ENCODE measurements at places on chromosomes 11 and 22. TPM values are rescaled to one million over a fixed set of nuclear protein-coding genes. Genes with fewer than 3 reads are reported as not detected.

The TPBGL gene
- total RNA-seq = not detected

The MS4A12 gene
- 644 TPM for total RNA-seq

The TTLL1 gene
- 2.0 TPM for total RNA-seq

GRCh38 chr11:43150697-43151096 is 161.1 kb upstream of the API5 start:
- DNase-seq = no peak
